Ovary (tissue), 10 donors: ENCODE measurements at places on chromosomes 3 and 15. TPM values are rescaled to one million over a fixed set of nuclear protein-coding genes. Genes with fewer than 3 reads are reported as not detected.

Gene SMCO1
- polyA plus RNA-seq, result not detected

Gene EAF2
- polyA plus RNA-seq, result 2.6 TPM

Gene IQCF6
- polyA plus RNA-seq, result not detected

Gene WNT5A
- polyA plus RNA-seq, result 12.9 TPM

Gene SPATA12
- 0.12 TPM for polyA plus RNA-seq

Gene ZNF80
- 0.02 TPM for polyA plus RNA-seq

DNA sequence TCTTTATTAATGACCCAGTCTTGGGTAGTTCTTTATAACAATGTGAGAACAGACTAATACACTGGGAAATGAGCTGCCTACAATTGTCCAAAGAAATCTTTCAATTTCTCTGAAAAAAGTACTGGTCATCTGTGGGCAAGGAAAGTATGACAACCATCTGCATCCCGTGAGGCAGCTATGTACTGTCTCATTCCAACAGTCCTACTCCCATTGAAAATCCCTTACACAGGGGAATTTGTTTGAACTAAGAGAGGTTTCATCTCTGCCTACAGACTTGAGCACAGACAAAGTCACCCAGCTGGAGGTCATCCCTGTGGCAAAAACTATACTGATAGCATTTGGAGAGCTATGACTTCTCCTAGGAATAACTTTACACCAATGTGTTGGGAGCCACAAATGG lies 27.1 kb downstream of the SHC4 start:
- no peak for DNase-seq

DNA sequence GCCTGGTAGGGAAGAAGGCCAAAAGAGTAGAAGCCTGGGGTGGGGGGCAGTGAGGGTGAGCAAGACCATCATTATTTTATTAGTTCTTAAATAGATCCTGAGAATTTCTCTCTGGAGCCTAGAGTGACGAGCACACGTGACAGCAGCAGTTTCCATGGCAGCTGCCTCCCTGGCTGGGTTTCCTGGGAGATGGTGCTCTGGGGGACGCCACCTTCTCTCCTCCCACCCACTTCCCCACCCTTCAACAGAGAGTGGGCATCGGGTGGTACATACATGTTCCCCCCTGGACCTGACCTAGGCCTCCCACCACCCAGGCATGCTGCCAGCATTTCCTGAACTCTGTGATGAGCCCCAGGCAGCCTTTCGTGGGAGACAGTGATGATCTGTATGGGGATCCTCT lies 12.9 kb downstream of the CELF6 start:
- no peak for DNase-seq

- DNase-seq, result no peak
Measured at GRCh38 chr15:75062706-75063105, 39.3 kb downstream of the PPCDC start.

- DNase-seq, result no peak
Measured at GRCh38 chr15:23035964-23036566, 3.3 kb downstream of the TUBGCP5 start.

DNA sequence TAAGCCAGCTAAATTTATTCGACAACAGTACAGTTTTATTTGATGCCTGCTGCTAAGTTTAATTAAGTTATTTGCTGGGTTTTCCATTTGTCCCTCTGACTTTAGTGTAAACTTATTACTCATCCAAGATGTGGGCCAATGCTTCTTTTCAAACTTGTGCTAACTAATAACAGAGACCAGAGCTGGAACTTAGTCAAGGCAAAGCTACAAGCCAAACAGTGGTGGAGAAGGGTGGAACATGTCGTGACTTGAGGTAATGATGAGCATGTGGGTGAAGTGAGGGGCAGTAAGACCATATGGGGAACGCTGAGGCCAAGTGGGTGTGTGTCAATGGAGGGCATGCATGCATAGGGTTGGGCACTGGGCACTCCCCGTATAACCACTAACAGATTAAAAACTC lies 63.9 kb downstream of the NMD3 start:
- no peak for DNase-seq

DNA sequence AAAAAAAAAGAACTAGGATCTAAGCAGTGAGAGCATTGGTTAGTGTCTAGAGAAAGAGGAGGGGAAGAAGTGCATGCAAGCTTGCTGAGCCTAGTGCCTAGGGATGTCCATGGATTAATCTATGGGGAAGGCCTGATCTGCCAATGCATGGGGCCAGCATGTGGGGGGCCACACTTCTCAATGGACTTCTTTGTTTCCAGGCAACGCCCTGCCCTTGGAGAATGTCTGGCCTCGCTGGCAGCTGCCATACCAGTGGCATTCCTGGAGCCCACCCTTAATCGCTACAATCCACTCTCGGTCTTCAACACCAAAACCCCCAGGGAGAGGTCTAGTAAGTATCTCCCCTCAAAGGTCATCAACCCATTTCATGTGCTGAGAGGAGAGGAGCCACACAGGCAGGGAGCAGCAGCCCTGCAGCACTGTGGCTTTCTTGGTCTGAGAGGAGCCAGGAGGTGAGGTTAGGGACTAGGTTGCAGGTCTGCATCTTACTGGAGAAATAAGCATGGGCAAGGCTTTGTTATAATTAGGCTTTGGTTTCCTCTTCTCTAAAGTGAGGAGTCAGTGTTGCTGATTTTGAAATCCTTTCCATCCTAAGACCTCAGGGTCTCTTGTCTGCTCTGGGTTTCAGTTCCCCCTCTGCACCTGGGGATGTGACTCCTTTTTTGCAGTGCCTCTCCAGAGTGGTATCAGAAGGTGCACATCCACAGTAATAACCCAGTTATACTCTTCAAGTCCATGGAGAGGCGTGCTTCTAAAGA lies 188.1 kb upstream of the CHRM5 start:
- no peak for DNase-seq

DNA sequence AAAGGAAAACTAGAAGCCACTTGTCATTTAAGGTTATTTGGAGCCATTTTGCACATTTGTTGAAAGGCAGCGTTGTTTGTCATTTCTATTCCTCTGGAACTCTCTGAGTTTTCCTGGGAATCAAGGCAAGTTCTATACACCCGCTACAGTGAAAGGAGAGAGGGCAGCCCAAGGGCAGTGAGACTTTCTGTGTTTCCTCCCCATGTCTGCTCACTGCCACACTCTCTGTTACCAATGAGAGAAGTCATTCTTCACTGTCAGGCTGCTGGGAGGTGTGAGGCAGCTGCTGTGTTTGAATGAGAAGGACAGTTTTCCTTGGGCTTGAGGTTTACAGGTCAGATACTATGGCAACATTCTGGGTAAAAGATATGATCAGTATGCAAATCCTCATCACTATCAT lies 36.0 kb downstream of the ATP13A5 start:
- DNase-seq, result no peak

GRCh38 chr3:15983232-15983631 lies 185.5 kb upstream of the ANKRD28 start:
- no peak for DNase-seq

GRCh38 chr15:90075420-90076289 lies 26.6 kb downstream of the IDH2 start:
- no peak for DNase-seq

- DNase-seq, result peak; percentile 46
Measured at GRCh38 chr3:105367063-105367405, 325 bp downstream of the ALCAM start.

DNA sequence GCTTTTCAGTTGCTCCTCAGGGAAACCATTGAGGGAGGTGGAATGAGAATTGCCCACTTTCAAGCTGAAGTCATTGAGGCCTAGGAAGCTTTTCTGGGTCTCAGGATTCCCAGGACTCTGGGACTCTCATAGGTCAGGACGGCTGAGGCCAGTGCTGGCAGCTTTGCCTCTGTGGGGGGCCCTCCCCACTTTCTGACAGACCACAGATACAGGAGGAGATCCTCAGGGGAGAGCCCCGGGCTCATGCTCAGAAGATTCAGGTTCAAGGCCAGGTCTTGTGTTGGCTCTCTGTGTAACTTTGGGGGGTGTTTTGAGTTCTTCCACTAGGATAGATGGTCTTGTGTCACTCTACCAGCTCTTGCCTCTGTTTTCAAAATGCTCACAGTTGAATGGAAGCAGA lies 50.0 kb downstream of the SMAD6 start:
- peak; percentile 70 for DNase-seq
